NCI-H2029 treated with DMSO at 0.1 percent for 48 hours (cell line): ENCODE measurements at places on chromosomes 5 and 9.

- no peak for DNase-seq
Measured at GRCh38 chr9:129133082-129133481, 21.9 kb downstream of the PTPA start.

- no peak for DNase-seq
Measured at GRCh38 chr5:123131551-123132204, 42.6 kb downstream of the PRDM6 start.

- DNase-seq: peak; percentile 69
Measured at GRCh38 chr9:98074115-98074990, 17.8 kb downstream of the NANS start.

- DNase-seq: no peak
Measured at GRCh38 chr5:80175337-80175736, 80.5 kb downstream of the SERINC5 start.

- DNase-seq: no peak
Measured at GRCh38 chr5:135814316-135814715, 20.1 kb upstream of the SLC25A48 start.

DNA sequence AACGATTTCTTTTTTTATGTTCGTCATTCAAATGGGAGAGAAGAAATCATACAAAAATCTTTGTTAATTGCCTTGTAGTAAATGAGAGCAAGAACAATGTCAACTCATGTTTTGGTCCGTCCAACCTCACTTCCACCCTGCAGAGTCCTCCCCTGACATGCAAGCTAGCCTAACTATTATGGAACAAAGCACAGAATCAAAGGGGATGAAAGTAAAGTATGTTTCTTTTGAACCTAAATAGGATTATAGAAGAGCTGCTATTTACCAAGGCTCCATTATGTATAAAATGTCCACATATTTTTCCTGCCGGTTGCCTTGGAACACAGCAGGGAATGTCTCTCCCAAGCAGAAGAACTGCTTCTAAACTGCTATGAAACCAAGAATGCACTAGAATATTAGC, 161.1 kb downstream of the MRPS30 start:
- no peak for DNase-seq

GRCh38 chr5:72282878-72283277, 37.2 kb downstream of the MRPS27 start:
- DNase-seq: no peak

DNA sequence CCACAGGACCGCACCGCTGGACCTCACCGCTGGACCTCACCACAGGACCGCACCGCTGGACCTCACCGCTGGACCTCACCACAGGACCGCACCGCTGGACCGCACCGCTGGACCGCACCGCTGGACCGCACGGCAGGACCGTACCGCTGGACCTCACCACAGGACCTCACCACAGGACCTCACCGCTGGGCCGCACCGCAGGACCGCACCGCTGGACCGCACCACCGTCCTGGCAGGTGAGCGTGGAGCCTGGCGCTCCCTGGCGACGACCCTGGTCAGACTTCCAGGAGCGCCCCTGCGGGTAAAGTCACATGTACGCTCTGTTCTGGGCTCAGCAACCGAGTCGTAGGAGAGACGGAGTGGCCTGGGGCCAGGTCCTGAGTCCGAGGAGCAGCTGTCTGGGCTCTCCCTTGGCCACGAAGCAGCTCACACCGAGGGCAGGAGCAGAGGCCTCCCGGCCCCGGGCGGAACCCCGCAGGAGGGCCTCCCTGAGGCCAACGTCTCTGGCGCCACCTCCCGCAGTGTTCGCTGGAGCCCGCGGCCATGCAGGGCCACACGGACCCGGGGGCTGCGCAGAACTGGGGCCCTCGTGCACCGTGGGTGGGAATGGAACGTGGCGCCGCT, 30.5 kb downstream of the MRPL36 start:
- DNase-seq: no peak

DNA sequence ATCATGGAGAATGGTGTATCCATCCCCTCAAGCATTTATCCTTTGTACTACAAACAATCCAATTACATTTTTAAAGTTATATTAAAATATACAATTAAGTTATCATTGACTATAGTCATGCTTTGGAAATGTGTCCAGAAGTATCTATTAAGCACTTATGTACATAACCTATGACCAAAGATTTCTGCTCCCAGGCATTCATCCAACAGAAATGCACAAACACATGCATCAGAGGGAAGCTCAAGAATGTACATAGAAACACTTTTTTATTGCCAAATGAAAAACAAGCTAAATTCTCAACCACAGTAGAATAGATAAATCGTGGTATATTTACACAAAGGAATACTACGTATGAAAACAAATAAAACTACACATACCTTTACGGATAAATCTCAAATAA, 700.5 kb upstream of the ZNF608 start:
- DNase-seq: no peak

DNA sequence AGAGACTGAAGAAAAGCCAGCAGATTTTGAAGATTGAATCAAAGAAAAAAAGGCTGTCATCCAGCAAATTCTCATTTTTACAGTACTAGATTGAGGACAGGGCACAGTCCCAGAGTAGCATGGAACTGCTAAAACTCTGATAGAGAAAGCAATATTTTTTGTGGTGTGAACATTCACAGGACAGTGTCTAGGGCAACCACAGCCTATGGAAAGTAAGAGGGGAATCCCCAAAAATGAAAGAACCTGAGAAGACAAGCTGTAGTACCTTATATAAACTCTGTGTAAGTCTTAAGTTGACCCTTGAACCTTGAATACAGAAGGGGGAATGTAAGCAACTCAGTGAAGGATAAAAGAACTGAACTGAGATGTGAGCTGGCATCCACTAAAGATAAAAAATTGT, 540.3 kb downstream of the HINT1 start:
- no peak for DNase-seq

DNA sequence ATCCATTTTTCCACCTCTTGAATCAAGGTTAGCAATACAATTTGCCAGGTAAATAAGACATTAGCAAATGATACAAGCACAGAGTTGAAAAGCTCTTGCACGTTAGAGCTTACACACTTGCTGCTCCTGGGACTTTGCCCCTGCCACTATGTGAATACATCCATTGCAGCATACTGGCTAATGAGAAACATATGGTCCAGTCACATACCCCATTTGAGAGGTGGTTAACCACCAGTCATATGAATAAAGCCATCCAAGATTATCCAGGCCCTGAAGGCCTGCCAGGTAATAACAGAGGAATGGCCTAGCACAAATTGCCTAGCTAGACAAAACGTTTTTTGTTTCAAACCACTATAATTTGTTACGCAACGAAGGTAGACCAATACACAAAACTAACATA, 45.8 kb upstream of the FTMT start:
- DNase-seq: no peak

- DNase-seq: no peak
Measured at GRCh38 chr9:2955575-2955974, 111.7 kb upstream of the PUM3 start.

DNA sequence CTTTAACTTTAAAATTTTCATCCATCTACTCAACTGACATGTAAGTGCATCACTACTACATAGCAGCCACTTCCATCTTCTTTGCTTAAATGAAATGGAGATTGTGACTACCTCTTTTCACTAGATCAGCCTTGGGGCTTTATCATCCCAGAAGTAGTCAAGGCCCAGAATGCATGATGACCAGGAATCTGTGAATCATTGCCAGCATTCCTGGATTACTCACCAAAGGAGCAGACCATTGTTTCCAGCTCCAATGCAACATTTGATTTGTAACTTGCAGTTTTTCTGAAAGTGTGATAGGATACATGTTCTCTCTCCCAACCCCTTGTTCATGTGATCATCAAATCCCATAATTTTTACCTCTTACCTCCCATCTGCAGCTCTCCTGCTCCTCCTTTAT, 65.1 kb downstream of the PLPPR1 start:
- no peak for DNase-seq

DNA sequence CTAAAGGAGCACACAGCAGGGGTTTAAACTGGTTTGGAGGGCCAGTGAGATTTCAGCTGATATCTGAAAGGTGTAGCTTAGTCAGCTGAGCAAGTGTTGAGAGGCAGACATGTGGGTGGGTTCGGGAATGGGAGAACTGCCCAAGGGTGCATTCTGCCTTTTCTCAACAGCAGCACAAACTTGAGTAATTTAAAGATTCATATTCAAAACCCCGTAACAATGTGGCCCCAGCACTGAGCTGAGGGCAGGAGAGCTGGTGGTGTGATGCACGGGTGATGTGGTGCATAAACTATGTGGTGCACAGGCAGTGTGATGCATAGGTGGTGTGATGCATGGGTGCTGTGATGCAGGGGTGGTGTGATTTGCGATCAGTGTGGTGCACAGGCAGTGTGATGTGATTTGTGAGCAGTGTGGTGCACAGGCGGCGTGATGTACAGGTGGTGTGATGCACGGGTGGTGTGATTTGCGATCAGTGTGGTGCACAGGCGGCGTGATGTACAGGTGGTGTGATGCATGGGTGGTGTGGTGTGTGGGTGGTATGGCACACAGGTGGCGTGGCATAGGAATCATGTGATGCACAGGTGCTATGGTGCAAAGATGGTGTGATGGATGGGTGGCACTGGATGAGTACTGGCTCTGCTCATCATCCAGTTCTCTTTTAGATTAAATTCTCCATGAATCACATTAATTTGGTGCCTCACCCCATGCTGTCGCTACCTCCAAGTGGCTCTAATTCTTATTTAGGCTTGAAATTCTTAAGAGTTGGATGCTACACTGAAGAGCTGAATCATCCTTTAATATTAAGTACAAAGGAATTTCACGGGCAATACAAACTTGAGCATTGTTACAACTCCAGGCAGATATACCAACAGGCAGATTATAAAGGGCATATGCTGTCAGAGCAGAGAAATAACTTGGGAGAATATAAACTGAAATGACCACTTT, 53.6 kb downstream of the DAP start:
- no peak for DNase-seq

DNA sequence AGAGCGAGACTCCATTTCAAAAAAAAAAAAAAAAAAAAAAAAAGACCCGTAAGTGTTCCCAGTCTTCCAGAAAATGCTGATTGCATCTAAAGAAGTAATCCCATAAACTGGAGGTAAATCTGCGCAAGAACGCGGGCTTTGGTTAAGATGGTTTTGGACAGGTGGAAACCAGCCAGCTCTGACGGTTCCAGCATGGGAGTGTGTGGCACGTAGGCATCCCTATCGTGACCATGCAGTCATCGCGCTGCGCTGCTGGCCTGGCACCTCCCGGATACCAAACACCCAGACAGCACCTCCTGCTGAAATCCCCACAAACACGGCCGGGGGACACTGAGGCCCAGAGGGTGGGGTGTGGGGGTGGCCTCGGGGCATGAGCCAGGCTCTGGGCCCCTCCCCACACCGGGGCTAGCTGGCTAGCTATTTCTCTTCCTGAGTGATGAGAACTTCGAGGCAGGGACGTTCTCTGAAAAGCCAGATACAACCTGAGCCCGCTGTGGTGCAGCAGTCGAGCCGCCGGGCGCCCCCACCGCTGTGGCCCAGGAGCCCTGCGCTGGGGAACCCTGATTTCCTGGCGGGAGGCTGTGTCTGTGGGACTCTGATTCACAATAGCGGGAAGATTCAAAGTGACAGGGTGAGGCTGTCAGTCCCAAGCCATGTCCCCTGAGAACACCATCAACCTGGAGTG, 32.2 kb upstream of the NOTCH1 start:
- no peak for DNase-seq

GRCh38 chr9:73845539-73845938, 651.6 kb upstream of the RORB start:
- DNase-seq: no peak

DNA sequence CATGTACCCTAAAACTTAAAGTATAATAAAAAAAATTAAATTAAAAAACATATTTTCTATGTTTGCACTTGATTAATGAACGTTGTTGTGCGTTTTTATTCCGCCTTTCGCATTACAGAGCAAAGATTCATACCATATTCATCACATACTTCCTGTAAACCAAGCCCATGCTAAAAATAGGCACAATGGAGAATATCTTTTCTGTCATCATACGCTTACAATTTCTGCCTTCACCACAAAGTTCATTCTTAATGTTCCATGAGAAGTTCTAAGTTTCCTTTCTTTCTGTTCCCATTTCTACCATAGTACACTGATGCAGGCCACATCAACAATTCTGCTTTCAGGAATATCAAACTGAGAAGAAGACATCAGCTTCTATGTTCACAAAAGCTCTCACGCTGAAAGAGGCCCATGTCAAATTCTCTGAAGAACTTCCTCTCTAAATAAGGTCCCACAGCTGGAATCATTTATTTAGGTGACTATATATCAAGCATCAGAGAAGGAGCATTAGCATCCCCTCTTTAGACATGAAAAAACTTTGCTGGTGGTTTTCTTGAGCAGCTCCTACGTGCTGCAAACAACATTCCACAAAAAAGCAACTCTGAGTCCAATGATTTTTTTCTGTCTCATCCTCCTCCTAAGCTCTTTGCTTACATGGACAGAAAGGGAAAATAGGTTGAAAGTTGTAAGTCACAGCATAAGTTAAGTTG, 456.4 kb downstream of the CDH10 start:
- DNase-seq: no peak
